ENCODE measurements at places on chromosomes 13 and 19.

DNA sequence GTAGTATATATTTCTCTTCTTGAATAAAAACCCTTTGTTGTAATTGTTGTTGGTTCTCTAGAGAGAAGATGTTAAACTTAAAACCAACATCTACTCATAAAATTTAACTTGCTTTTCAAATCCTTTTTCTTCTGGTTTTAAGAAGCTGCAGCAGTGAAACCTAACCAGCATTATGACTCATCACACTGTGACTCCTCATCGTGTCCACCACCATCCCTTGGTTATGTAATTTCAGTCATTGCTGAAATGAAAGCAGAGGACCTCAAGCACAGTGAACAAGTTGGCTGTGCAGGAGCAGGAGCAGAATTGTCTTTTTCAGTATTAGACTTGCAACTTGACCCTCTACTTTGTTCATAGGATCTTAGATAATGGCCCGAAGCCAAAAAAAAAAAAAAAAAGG, 64.9 kb upstream of the HTR2A start:
- DNase-seq, result no peak

DNA sequence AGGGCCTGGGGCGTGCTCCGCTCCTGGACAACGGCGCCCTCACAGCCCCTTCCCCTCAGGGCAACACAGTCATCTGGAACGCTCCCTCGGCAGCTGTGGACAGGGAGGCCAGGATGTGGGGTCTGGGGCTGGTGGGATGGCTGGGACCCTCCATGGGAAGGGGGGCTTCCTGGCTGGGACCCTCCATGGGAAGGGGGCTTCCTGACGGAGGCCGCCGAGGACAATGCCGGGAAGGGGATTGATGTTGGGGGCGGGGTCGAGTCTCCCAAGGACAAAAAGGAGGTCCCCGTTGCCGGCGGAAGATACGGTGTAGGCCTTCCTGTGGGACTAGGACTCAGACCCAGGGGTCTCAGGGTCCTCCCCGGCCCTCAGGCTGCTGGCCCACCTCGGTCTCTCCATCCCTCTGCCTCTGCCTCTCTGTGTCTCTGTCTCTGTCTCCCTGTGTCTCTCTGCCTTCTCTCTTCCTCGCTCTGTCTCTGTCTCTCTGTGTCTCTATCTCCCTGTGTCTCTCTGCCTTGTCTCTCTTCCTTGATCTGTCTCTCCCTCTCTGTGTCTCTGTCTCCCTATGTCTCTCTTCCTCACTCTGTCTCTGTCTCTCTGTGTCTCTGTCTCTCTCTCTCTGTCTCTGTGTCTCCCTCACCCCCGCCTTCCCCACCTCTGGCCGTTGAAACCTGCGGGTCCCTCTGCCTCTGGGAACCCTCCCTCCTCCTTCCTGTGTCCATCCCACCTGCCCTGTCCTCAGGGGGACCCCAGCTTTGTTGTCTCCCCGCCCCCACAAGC, 2.7 kb upstream of the MADCAM1 start:
- DNase-seq, result no peak

GRCh38 chr13:100473087-100473486, 115.5 kb downstream of the GGACT start:
- DNase-seq, result no peak

- no peak for DNase-seq
Observed at GRCh38 chr19:18807861-18808331, 16.8 kb upstream of the COMP start.

GRCh38 chr13:32889986-32890565, 126.1 kb upstream of the KL start:
- DNase-seq, result no peak

DNA sequence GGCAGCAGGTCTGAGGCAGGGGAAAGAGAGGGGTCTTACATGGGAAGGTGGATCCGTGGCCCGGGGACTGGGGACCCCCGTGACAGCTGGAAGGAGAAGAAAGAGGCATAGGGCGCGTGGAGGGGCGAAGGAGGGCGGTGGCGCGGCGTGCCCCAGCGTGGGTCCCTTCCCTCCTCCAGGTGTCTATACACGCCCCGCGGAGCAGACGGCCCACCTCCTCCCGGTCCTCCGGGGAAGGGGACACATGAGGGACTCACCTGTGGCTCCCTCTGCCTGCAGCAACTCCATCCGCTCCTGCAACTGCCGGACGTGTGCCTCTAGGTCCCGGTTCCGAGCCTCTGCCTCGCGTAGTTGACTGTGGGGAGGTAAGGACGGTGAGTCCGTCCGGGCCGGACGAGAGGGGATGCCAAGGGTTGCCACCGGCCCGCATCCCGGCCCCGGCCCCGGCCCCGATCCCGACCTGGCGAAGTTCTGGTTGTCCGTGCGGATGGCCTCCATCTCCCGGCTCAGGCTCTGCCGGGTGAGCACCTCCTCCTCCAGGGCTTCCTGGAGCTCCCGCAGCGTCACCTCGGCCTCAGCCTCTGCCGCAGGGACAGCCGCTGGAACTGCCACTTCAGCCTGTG, 2.4 kb upstream of the SIX5 start:
- DNase-seq, result no peak

DNA sequence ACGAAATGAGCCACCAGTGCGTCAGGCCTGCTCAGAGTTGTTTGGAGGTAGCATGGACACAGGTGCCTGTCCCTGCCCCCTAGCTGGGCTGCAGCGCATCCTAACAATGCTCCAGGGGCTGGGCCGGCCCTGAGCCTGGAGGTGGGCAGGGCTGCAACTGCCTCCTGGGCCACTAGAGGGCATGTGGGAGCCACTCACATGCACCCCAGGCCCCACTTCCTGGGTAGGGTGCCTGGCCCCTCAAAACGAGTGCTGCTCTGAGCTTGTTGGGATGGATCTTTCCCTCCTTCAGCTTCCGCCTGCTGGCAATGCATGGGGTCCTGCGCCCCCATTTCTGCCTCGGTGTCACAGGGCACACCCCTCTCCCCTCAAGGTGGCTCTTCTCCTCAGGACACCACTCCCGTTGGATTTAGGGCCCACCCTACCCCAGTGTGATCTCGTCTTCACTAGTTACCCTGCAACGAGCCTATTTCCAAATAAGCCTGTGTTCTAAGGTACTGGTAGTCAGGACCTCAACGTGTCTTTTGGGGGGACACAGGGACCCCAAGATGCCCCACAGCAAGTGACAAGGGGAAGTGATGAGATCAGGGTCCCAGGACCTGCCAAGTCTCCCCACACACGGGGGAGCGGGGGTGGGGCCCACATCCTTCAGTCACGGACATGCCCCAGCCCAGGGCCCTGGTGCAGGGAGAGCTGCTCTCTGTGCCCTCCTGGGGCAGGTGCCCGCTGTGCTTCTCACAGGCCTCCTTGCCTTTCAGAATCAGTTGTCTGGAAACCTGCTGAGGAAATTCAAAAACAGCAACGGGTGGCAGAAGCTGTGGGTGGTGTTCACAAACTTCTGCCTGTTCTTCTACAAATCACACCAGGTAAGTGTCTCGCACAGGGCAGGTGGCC, 131.3 kb downstream of the STK24 start:
- DNase-seq, result peak; percentile 71

- DNase-seq, result no peak
Observed at GRCh38 chr13:33932769-33933406, 114.9 kb downstream of the RFC3 start.

- no peak for DNase-seq
Observed at GRCh38 chr19:19955208-19955607, 54.5 kb downstream of the ZNF93 start.

- peak; percentile 95 for DNase-seq
Observed at GRCh38 chr19:6577476-6578125, 13.3 kb downstream of the CD70 start.

- no peak for DNase-seq
Observed at GRCh38 chr19:19119325-19120237, 18.7 kb downstream of the TMEM161A start.

DNA sequence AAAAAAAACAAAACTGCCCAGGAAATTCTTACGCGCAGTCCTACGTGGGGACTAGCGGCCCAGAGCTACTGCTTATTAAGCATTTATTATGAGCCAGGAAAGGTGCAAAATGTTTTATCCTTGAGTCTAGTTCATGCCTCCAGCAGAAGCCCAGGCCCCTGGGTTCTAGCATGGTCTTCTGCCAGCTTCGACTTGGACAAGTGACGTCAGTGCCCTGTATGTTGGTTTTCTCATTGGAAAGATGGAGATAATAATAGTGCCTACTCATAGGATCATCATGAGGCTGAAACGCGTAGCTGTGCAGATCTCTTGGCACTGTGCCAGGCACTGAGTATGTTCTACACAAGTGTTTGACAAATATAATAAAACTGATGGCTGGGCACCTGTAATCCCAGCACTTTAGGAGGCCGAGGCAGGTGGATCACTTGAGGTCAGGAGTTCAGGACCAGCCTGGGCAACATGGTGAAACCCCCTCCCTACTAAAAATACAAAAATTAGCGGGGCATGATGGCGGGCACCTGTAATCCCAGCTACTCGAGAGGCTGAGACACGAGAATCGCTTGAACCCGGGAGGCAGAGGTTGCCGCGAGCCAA, 12.4 kb upstream of the SULT2B1 start:
- DNase-seq, result no peak

DNA sequence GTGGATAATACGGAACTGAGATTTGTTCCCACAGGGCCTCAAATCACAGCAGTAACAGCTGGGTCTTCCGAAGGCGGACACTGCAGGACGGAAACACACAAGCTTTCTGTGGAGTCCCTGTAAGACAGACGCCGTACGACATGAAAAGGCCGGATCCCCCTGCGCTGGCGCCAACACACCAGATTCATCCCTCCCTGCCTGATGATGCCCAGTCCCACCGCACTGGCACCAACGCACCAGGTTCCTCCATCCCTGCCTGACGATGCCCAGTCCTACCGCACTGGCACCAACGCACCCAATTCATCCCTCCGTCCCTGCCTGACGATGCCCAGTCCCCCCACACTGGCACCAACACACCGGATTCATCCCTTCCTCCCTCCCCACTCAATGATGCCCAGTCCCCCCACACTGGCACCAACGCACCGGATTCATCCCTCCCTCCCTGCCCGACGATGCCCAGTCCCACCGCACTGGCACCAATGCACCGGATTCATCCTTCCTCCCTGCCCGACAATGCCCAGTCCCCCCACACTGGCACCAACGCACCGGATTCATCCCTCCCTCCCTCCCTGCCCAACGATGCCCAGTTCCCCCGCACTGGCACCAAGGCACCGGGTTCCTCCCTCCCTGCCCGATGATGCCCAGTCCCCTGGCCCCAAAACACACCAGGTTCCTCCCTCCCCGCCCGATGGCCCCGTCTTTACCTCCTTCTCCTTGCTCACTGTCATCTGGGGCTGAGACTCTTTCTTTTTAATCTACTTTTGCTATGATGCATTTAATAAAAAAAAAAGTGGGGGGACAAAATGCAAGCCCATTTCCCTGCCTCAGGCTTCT, 55.1 kb downstream of the RASA3 start:
- DNase-seq, result no peak

GRCh38 chr13:106566641-106567473, 1.1 kb downstream of the ARGLU1 start:
- peak; percentile 67 for DNase-seq

GRCh38 chr13:42569576-42570344, 4.2 kb upstream of the TNFSF11 start:
- DNase-seq, result no peak

DNA sequence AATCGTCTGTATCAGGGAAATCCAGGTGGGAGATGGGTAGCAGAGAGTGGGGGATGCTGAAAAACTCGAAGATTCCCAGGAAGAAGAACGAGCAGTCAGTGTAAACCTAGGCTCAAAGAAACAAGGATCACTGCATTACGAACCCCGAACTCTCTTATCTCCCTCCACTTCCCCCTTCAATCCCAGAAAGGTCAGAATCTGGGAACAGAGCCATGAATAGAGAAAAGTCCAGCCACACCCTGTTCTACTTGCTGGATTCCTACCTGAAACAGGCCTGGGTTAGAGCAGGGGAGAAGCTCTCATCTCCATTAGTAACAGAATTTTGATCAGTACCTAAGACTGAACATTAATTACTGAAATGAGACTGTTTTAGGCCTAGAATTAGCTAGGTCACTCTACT, 24.4 kb downstream of the EPSTI1 start:
- no peak for DNase-seq

DNA sequence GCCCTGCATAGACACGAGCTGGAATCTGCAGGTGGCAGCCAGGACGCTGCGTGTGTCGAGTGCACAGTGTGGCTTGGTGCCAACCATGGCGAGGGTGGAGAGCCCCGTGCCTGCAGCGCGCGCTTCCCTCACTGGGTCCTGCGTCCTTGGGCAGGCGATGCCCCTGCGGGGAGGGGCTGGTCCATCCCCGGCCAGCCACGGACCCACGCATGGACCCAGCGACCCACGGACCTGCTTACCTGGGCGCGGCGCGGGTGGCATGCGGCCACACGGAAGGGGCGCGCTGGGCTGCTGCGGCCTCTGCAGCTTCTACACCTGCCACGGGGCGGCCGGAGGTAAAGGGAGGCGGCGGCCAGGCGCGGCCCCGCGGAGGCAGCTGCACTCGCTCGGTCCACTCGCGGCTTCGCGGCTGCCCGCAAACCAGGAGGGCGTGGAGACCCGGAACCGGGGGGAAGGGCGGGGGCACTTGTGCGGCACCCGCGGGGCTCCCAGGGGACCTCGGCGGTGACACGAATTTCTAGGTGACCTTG, 569 bp upstream of the MCF2L start:
- DNase-seq, result peak; percentile 23

- no peak for DNase-seq
Observed at GRCh38 chr13:62035981-62036380, 620.3 kb upstream of the PCDH20 start.

DNA sequence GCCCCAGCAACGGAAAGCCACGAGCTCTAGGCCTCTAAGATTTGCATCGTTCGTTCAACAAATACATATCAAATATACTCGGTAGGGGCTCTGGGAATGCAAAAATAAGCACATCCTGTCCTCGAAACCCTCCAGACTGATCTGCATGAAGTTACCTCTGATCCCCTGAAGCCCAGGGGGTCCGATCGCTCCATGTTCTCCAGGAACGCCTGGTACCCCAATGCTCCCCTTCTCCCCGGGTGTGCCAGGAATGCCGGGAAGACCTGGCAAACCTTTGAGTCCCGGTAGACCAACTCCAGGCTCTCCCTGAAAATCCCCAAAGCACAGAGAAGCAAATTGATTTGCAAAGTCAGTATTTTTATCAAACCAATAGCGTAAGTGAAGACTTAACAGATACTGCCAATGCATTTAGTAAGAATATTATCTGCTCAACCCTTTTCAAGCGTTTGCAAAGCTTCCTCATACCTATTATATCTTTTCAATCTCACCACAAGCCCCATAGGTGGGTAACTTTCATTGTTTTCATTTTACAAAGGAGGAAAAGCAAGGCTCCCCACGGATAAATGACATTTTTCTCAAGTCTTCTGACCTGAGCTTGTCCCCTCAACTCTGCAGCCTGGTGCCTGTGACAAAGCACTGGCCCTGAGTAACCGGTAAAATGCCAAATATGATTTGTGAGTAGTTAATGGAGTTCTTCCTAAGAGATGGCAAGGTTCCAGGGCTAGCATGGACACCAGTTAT, 127.7 kb downstream of the COL4A1 start:
- no peak for DNase-seq

DNA sequence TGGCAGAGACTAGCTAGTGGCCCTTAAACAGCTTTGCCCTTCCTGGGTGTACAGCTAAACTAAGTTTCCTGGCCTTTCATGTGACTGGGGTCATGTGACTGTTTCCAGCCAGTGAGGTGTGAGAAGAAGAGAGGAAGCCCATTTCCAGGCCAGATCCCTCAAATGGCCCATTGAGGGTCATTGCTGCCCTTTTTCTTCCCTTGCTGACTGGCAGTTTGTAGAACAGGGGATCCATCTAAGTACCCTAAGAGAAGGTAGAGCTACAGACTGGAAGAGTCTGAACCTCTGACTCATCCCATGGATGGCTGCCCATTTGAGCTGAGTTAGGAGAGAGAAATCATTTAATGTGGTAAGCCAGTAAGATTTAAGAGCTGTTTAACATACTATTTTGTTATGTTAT, 2.8 kb downstream of the SWSAP1 start:
- no peak for DNase-seq

GRCh38 chr19:47417746-47418691, 1.3 kb downstream of the MEIS3 start:
- DNase-seq, result no peak

Data from KBM-7 (cell line).